GM04504 (cell line): ENCODE measurements at places on chromosomes 13 and 19.

- no peak for DNase-seq
Measured at GRCh38 chr19:38417544-38418506, 8.2 kb downstream of the RASGRP4 start.

- no peak for DNase-seq
Measured at GRCh38 chr13:104953588-104953987, 1581.9 kb downstream of the EFNB2 start.

DNA sequence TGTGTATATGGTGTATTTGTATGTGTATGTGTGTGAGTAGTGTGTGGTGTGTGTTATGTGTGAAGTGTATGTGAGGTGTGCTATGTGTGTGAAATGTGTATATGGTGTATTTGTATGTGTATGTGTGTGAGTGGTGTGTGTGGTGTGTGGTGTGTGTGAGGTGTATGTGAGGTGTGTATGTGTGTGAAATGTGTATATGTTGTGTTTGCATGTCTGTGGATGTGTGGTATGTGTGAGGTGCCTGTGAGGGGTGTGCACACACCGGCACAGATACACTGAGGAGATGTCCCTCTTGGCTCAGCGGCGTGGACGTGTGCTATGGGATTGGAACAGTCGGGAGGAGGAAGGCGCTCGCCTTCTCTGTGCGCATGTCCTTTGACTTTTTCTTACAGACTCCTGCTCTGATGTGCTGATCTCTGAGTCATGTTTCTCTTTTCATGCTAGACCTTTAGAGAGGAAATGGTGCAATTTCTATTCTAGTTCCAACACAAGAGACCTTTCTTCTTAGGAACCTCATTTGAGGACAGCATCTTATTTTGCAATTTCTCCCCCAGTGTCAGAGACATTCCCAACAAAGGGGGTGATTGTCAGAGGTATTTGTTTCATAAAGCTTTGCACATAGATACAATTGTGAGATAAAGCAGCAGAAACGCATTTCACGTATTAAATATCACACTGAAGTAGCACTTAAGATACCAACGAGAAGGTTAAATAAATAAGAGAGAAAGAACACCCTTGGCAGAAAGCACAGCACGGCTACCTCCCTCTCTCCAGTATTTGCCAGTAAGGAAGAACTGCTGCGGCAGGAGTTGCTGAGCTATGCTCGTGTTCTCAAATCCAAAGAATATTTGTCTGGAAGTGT lies 11.3 kb upstream of the TNFRSF19 start:
- DNase-seq: peak; percentile 73

- no peak for DNase-seq
Measured at GRCh38 chr19:53521373-53522202, 16.4 kb upstream of the ZNF331 start.

DNA sequence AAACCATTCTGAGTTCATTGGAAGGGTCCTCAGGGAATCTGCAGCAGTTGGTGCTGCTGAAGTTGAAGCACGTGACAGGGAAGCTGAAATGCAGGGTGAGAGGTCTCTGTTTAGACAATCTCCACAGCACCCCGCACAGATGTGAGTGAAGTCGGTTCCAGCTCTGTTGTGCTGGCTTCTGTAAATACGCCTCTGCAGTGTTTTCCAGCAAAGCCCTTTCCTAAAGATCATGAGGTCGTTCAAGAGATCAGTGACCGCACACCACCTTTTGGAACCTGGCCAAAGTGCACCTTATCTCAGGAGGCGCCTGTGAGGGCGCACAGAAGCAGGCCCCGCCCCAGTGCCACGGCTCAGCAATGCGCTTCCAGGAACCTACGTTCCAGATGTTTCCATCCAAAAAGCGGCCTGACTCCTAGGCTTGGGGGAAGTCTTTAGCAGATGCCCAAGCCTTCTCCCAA lies 10.8 kb downstream of the CUL4A start:
- DNase-seq: no peak
